ENCODE measurements at places on chromosomes 3 and 15.

- DNase-seq, result no peak
These were observed 52.3 kb downstream of the THSD4 start for GRCh38 chr15:71167445-71168165.

DNA sequence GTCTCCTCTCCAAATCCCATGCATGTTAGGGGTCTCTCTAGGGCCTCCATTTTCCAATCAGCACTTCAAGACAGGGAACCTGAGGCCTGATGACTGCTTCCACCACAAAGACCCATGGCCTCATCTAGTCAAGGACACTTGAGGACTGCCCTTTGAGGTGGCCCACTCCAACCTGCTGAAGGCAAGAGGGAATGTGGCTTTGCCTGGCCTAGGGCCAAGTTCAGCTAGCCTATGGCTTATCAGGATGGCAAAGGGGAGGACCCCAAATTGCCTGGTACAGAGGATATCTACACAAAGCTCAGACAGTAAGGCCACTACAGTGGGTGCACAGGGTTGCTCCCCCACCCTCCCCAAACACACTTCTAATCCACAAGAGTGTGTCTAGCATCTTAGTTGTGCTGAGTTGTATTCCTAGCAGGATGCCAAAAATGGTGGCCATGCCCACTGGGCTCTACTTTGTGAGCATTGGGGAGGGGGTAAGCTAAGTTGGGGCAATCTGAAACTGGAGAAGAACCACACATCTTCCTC, 10.0 kb upstream of the GRAMD2A start:
- DNase-seq, result no peak

DNA sequence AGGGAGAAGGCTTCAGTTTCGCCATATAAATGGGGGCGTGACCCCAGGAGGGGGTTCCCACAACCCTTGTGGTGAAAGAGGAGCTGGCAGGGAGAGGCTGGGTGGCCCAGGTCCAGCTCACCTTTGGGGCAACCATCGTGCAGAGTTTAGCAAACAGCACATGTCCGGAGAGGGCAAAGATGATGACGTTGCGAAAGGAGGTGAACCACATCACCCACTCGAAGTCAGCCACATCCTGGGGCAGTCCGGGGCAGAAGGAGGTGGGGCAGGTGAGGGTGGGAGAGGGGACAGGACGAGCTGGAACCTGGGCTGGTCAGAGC, 3.7 kb downstream of the HHATL start:
- no peak for DNase-seq

- no peak for DNase-seq
These were observed 43.4 kb downstream of the DCUN1D1 start for GRCh38 chr3:182936918-182937285.

GRCh38 chr3:10329495-10330015, 8.6 kb upstream of the SEC13 start:
- no peak for DNase-seq

- DNase-seq, result no peak
These were observed 180.6 kb downstream of the FMN1 start for GRCh38 chr15:33013827-33014445.

- no peak for DNase-seq
These were observed 411.2 kb downstream of the VPS13C start for GRCh38 chr15:61649046-61649445.

DNA sequence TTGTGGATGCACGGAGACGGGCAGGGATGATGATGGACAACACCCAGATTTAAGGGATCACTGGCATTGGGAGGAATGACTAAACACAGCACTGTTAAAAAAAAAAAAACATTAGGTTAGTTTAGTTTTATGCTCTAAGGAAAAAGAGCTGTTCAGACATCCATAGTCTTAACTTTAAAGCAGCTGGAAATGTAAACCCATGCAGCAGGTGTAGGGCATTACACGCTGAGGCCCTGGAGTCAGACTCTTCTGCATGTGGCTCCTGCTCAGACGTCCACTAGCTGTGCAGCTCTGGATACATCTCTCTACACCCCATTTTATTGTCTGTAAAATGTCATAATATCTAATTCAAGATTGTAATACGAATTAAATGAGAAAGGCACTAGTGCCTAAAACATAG, 191.8 kb upstream of the RASGRP1 start:
- no peak for DNase-seq

- peak; percentile 32 for DNase-seq
These were observed 34.9 kb downstream of the DCLK3 start for GRCh38 chr3:36729204-36730056.

DNA sequence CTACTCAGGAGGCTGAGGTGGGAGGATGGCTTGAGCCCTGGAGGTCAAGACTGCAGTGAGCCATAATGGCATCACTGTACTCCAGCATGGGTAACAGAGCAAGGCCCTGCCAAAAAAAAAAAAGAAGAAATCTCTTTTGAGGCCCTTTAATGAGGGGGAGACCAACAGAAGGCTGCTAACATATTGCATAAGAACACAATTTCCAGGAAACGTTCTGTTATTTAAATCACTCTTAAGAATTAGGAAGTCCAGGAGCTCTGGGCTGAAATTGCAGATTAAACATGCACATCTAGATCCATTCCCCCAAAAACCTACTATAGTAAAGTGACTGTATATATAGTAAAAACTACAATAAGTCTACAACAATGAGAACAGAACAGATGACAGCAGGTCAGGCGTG, 16.1 kb upstream of the BLM start:
- no peak for DNase-seq

- peak; percentile 17 for DNase-seq
These were observed 247.6 kb upstream of the C2CD4B start for GRCh38 chr15:62412686-62413085.

DNA sequence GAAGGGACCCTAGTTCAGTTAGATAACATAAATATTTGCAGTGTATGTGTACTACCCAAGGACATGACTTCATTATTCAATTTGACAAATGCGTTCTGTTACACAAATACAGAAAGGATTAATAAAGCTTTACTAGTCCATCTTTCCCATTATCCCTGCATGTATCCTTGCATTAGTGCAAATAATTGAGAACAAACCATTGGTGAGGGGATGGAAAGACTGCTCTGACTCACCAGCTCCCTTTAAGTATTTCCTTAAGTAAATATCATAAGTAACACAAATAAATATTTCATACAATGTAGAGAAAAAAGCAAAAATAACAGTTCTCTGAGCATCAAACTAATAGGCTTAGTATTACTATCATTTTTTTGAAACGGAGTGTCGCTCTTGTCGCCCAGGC, 1.9 kb upstream of the GPD1L start:
- DNase-seq, result no peak

DNA sequence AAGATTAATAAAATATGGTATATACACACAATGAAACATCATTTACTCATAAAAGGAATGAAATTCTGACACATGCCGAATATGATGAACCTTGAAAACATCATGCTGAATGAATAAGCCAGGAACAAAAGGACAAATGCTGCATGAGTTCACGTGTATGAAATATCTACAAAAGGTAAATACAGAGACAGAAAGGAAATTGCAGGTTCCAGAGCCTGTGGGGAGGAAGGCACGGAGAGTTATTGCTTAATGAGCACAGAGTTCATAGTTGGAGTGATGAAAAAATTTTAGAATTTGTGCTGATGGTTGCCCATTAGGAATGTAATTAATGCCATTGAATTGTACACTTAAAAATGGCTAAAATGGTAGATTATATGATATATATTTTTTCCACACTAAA, 49.5 kb downstream of the OCA2 start:
- no peak for DNase-seq

DNA sequence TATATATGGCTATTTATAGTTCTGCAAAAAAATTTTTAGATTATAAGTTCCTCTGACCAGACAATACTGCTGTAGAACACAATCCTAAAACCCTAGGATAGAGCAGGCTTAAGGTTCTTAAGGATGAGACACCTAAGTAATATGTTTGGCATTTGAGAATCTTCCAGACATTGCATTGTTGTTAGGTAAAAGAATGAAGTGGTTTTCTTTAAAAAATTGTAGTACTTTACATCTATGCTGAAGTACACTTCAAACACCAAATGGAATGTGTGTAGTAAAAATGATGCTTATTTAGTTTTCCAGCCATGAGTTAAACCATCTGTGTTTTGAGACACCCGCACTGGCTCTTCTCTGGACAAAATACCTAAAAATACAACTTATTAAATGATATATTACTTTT, 857.7 kb downstream of the OTOL1 start:
- DNase-seq, result no peak

DNA sequence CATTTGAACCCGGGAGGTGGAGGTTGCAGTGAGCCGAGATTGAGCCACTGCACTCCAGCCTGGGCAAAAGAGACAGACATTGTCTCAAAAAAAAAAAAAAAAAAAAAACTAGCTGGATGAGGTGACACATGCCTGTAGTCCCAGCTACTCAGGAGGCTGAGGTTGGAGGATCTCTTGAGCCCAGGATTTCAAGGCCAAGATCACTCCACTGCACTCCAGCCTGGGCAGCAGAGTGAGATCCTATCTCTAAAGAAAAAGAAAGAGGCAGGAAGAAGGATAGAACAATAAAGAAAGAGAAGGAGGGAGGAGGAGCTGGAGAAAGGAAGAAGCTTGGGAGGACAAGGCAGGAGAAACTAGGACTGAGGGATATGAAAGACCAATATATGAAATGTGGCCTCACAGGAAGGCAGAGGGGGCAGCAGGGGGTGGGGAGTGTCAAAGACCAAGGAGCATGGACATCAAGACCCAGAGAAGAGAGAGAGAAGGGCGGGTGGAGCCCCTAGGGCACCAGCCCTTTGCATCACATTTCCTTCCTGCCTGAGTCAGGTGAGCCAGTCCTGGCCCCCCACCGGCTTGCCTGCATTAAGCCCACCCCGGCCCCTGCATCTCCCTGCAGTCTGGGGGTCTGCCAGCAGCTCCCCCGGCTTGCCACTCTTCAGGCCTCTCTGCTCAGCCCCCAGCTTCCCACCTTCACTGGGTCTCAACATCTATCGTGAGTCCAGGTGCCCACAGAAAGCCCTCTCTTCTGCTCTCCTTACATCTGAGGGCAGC, 11.5 kb downstream of the IGDCC3 start:
- no peak for DNase-seq

GRCh38 chr15:22867886-22868285, 29.4 kb downstream of the NIPA2 start:
- no peak for DNase-seq

- no peak for DNase-seq
These were observed 14.0 kb downstream of the UBE2E1 start for GRCh38 chr3:23819599-23820360.

GRCh38 chr15:44159492-44159891, 35.6 kb downstream of the FRMD5 start:
- no peak for DNase-seq

DNA sequence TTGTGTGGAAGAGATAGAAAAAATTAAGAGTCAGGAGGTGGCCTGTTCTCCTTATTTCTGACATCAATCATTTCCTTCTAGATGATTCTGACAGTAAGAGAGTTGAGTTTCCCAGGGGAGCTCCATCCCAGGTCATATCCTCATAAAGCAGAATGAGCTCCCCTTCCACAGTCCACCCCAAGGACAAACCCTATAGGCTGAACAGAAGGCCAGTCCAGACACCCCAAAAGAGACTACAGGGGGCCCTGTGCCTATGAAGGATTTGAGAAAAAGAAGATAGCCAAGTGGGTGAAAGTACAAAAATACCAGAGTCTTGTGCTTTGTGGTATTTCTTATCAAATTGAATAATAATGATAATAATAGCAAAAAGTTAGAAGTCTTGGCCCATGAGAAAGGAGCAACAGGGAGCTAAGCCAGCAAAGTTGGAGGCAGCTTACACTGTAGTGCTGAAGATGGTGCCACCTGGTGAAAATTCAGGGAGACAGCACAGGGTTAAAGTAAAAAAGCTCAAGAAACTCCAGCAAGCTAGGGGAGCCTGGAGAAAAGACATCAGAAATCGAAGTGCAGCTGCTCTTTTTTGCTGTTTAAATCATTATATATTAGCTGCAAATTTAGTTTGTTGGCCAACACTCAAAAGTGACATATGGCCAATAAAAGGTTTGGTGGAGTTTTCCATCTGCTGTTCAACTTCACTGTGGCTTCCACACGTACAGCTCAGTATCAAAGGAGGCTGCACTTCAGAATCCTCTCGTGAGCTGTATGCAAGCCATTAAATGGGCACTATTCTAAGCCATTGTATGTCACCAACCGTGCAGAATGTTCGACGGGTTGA, 35.8 kb upstream of the SLC24A5 start:
- DNase-seq, result peak; percentile 55

DNA sequence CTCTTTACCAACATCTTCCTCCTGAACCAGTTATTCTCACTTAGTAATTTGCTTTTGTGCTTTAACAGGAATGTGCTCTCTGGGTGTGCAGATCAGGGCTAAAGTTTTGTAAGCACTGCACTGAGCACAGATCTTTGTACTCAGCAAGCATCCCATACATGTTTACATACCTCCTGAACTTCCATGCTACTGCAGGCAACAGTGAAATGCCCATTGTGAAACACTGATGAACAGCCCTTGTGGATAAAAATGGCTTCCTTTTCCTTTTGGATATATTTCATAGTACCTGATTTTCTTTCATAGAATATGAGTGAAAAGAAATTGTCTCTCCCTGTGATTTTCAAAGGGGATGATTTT, 855.9 kb downstream of the MCTP2 start:
- no peak for DNase-seq

GRCh38 chr3:147963711-147964110, 554.5 kb downstream of the ZIC1 start:
- no peak for DNase-seq

DNA sequence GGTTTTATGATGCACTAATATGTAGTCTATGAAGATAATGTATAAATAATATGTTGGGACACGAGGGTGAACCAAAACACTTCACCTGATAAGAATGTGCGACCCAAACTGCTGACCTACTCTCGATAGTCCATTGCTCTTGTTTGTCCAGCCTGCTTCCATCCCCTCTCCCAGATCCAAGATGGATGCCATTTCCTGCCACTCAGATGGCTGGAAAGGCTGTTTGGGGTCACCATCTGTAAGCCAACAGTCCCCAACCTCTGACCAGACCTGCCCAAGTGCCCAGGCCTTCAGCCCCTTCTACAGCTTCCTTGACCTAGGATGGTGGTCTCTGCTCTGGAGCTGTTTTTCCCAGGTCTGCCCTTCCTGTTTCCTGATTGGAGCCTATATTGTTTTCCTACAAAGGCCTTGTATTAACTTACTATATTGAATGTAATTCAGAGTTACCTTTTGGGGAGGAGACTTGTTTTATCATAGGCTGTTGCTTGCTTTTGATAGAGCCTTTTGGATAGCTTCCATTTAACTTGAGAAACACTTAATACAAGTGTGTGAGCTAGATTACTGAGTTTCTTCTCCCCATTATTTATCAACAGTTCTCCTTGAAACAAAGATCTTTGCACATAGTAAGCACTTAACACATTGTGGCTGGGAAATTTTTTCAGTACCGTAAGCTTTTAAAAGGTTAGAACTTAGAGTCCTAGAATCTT, 5.0 kb upstream of the PAQR9 start:
- no peak for DNase-seq
